ENCODE measurements at places on chromosomes 3 and 15.
A peak's percentile ranks its signal among the peaks of the same experiment; 100 is the strongest.

GRCh38 chr3:36317915-36318314 lies 62.4 kb upstream of the STAC start:
- DNase-seq, result no peak

GRCh38 chr15:39114690-39115378 lies 466.0 kb upstream of the THBS1 start:
- no peak for DNase-seq

GRCh38 chr3:159632128-159632527 lies 356.5 kb upstream of the IL12A start:
- DNase-seq, result no peak

DNA sequence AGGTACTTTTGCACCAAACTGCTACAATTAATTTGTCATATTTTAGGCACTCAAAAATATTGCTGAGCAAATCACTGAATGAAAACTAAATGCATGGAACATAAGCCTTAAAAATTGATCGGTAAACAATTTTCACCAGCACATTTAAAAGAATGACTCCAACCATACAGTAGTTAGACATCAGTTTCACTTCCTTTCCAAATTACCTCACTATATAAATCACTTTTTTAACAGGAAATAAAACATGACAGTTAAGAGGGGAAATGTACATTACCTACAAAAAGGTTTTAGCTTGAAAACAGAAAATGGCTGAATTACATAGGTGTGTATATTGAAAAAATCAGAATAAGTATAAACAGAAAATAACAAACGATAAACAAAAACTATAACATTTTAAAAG lies 108.4 kb downstream of the SERPINI1 start:
- no peak for DNase-seq

DNA sequence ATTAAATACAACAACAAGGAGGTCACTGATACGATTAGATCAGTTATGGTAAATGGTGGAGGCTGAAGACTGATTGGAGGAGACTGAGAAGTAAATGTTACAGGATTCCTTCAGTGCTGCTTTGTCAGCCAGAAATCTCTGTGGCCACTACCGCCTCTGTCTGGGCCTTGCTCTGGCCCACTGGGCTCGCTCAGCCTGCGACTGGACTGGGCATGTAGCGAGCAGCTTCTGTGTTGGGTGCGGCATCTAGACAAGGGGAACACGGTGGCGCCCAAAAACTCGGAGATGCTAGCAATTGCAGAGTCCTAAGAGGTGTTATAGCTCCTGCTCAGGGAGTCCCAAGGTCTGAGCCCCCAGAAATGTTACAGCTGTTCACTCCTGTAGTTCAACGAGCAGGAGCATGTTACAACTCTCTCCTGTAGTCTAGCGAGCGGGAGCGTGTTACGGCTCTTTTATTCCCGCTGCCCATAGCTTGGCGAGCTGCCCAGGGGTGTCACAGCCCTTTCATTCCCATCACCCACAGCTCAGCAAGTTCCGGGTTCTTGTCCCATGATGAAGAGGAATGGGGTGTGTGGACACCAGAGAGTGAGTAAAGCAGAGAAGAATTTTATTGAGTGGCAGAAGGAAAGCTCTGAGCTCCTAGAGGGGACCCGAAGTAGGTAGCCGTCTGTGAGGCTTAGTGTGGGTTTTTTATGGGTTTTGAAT lies 24.7 kb downstream of the SLC15A2 start:
- no peak for DNase-seq

GRCh38 chr15:34793901-34794300 lies 1.4 kb downstream of the ACTC1 start:
- no peak for DNase-seq

DNA sequence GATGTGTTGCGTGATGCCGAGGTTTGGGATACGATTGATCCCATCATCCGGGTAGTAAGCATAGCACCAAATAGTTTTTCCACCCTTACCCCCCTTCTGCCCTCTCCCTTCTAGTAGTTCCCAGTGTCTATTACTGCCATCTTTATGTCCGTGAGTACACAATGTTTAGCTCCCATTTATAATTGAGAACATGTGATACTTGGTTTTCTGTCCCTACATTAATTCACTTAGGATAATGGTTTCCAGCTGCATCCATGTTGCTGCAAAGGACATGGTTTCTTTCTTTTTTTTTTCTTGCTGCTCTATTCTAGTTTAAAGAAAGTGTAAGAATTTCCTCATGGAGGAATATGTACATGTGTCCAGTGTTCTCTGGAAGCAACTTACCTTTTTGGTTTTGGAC lies 51.8 kb downstream of the NSUN3 start:
- DNase-seq, result no peak

DNA sequence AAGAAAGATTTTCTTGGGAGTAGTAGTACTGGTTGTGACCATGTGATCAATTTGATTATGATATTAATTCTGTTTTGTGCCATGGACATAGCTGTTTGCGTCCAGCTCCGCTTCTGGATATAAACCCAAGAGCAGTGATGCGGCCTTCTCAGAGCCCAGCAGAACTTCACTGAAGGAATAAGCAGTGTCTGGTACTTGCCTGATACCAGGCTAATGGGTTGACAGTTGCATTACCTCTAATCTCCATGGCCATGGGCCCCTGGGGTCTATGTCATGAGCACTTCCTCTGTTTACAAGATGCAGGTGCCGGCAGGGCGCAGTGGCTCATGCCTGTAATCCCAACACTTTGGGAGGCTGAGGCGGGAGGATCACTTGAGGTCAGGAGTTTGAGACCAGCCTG lies 36.3 kb upstream of the RAB6B start:
- no peak for DNase-seq

DNA sequence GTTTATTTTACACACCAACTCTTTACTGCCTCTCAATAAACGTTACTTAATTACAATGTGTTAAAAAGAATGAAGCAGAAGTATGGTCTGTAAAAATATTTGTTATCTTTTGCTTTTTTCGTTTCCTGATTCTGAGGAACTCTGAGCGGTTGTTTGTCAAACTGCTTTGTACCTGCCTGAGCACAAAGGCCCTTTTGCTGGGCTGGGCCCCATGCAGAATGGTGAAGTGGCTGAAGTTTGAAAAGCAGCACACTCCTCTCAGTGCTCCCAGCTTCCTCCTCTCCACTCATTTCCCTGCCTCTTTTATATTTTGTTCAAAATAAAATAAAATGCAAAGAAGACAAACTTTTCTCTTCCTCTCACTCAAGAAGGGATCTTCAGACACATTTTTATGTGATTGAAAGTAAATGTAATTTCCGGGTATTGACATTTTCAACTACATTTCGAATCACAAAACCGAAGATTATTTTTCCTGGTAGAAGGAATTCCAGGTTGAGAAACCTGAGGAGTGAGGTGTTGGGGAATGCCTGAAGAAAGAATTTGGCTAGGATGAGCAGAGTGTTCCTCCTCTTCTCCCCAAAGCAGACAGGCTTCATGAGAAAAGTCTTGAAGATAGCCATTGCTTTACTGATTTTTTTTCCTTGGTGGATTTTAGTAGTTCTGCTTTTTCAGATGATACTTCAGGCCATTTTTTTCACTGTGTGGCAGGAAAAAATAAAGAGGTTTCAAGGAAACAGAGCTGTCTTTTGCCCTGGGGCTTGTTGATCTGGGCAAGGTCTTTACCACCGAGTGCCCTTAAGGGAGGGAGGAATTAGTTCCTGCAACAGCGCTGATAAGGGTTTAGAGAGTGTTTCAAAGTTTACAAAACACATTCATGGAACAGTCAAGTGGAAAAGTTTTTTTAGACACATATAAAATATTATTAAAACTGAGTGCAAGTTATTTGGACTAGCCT lies 229.8 kb downstream of the NFKBIZ start:
- no peak for DNase-seq

GRCh38 chr3:181727341-181728032 lies 15.8 kb downstream of the SOX2 start:
- no peak for DNase-seq

DNA sequence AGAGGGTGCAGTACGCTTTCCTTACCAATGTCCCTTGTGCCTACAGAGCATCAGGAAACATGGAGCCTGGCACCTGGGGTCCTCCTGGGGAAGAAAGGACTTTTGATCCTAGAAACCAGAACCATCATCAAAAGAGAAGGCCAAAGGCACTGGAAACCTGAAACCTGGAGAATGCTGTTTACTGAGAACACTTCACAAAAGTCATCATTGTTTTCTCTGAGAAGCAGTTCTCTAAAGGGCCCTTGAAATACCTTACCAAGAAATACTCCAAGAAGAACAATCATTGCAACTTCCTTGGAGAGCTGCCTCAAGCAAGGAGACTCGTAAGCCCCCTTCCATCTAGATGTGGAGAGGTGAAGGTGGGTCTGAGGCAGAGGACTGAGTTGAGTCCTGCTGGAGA lies 66.0 kb downstream of the TLE3 start:
- DNase-seq, result no peak

GRCh38 chr3:81465510-81466200 lies 295.8 kb downstream of the GBE1 start:
- no peak for DNase-seq

- DNase-seq, result no peak
Measured at GRCh38 chr15:77195586-77195985, 124.7 kb upstream of the TSPAN3 start.

- no peak for DNase-seq
Measured at GRCh38 chr3:132071043-132071442, 36.2 kb upstream of the CPNE4 start.

DNA sequence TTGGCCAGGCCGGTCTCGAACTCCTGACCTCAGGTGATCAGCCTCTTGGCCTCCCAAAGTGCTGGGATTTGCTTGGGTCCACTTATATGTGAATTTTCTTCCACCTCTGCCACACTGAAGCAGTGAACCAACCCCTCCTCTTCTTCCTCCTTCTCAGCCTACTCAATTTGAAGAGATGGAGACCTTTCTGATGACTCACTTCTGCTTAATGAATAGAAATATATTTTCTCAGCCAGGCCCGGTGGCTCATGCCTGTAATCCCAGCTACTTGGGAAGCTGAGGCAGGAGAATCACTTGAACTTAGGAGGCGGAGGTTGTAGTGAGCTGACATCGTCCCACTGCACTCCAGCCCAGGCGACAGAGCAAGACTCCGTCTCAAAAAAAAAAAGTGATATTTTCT lies 46.8 kb upstream of the GATM start:
- no peak for DNase-seq

DNA sequence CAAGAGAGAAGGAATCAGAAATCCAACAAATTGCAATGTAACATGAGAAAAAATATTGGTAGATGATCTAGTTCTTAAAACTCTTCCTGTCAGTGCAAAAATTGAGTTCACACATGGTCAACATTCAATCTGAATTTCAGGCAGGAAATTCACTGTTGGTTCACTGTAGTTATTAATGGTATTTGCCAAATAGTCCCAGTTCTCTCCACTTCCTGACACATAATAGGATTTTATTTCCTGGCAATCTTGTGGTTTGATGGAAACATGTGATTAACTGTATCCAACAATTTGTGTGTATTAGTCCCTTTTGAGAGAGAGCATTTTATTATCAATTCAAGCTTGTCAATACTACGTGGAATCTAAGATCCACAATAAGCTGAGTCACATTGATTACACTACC lies 1103.1 kb downstream of the ROBO2 start:
- no peak for DNase-seq

- no peak for DNase-seq
Measured at GRCh38 chr3:43870844-43871626, 180.3 kb downstream of the ABHD5 start.

DNA sequence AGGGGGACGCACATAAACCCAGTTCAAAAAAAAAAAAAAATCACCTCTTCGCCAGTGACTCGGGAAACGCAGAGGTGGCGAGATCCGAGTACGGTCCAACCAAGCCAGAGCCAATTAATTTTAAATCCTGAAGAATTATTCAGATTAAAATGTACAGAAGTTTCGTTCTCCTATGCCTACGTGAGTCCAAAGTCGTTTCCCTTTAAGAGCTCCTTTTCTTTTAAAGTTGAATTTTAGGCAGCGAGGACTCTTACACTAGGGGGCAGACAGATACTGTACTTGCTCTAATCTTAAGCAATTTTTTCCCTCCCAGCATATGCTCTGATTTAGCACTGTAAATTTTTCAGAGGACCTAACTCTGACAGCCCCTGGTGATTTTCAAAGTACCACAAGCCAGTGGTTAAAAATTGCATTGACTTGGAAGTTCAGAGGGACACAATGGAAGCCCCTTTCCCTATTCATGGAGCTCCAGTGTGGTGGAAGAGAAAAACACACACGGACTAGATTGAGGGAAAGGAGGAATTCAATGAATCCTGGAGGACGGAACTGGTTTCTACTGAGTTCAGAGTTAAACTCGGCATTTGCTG lies 3.3 kb upstream of the NR2F2 start:
- no peak for DNase-seq

DNA sequence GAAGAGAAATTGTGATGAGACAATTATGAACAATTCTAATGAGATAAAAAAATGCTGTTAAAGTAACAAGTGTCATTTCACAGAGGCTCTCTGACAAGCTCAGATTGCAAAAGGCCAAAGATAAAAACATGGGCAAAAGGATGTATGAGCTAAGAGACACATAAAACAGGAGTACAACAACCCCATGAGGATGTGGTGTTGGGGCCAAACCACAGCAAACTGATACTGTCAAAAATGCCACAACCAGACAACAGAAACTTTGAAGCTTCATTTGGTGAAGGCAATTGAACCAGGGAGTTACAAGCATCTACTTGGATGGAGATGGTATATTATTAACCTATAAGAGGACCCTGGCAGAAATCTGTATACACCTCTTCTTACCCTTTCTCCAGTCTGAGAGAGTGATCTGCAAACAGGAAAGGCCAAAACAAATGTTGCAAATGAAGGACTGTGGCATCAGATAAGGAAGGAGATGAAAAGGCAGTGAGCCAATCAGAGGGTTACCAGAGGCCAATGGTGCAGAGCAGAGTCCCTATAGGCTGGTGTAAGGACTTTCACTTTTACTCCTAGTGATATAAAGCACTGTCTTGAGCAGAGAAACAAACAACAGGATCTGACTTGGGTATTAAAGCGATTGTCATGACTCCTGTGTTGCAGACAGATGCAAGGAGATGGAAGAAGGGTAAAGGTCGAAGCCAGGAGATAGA lies 659.0 kb downstream of the NTRK3 start:
- no peak for DNase-seq

- DNase-seq, result no peak
Measured at GRCh38 chr15:52493968-52494367, 34.7 kb downstream of the MYO5A start.

DNA sequence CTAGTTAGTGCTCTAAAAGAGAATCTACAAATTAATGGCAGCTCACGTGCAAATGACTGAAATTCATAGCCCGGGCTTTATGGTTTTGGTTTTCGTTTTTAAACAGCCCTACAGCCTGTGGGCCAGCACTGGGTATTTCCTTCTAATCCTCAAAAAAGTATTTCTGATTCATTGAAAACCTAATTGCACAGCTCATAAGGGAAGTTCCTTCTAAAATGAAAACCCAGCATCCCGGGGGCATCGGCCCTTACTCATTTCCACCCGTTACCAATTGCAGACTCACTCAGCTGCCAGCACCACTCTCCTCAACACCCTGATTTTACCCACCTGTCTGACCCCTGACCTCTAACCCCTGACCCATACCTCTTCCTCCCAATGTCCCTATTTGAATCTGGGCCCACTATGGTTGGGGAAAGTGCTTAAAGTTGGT lies 59.5 kb upstream of the ZNF148 start:
- DNase-seq, result peak; percentile 57

- no peak for DNase-seq
Measured at GRCh38 chr15:37054336-37054735, 46.0 kb downstream of the MEIS2 start.

GRCh38 chr3:125512135-125512920 lies 7.7 kb downstream of the SNX4 start:
- DNase-seq, result no peak

- no peak for DNase-seq
Measured at GRCh38 chr3:37770938-37771918, 90.5 kb upstream of the CTDSPL start.

Measured in activated CD4-positive, alpha-beta T cell treated with anti-CD3 and anti-CD28 coated beads, Interleukin-2, amount 50 U/mL, for 48 hours (primary cell).